ENCODE measurements at places on chromosomes 12 and 14. TPM values are rescaled to one million over a fixed set of nuclear protein-coding genes. Genes with fewer than 3 reads are reported as not detected.
A peak's percentile ranks its signal among the peaks of the same experiment; 100 is the strongest.

DNA sequence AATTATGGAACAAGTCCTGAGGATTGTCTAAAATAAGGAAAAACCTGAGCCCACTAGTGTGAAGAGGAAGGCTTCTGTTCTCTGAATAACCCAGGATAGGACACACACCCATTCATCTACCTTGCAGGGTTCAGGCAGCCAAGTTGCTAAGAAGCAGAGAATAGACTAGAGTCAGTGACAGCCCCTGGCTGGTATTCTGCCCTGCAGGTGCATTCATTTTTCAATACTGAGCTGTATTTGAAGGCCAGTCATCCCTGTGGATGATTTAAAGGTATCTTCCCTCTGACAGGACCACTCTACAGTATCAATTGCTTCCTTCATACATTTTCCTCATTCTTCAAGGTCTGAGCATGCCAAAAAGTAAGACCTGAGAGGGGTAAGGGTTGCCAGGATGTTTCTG lies 22.9 kb downstream of the WNT5B start:
- peak overlapping the region; percentile 65 for H3K27ac ChIP-seq
- peaks cover 5% of the 10 kb centered on the region for H3K27me3 ChIP-seq
- H3K36me3 ChIP-seq = peaks cover 50% of the 10 kb centered on the region
- peaks cover 48% of the 10 kb centered on the region for H3K4me1 ChIP-seq

- no peaks in the 10 kb centered on the region for H3K27me3 ChIP-seq
- H3K4me3 ChIP-seq = no peak overlapping the region
- H3K27ac ChIP-seq = no peak overlapping the region
- H3K36me3 ChIP-seq = no peaks in the 10 kb centered on the region
- no peak for DNase-seq
Observed at GRCh38 chr14:51595881-51596455, 55.7 kb upstream of the FRMD6 start.

DNA sequence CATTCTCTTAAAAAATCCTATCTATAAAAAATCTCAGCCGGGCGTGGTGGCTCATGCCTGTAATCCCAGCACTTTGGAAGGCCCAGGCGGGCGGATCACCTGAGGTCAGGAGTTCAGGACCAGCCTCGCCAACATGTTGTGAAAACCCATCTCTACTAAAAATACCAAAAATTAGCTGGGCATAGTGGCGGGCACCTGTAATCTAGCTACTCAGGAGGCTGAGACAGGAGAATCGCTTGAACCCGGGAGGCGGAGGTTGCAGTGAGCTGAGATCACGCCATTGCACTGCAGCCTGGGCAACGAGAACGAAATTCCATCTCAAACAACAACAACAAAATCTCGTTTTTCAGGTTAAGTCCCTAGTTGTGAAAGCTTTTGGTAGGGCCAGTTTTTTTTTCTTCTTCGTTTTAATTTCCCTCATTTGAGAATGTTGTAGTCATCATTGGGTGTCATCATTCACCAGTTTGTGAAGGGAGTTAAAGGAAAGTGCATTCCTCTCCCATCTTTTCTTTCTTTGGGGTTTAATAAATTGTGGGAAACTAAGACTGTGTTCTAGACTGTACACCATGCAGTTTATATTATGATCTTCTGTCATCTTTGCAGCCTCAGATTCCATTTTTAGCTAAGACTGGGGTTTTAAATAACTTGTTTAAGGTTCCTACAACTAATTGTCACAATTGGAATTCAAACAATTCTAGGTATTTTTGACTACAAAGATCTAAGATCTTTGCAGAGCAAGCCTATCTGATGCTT lies 23.9 kb downstream of the MDM2 start:
- H3K4me3 ChIP-seq = peak overlapping the region; percentile 17
- H3K27me3 ChIP-seq = peaks cover 24% of the 10 kb centered on the region
- H3K27ac ChIP-seq = peak overlapping the region; percentile 69
- no peak for DNase-seq
- peaks cover 42% of the 10 kb centered on the region for H3K36me3 ChIP-seq

The FGF6 gene
- total RNA-seq = not detected

- H3K36me3 ChIP-seq = no peaks in the 10 kb centered on the region
- no peak overlapping the region for H3K27ac ChIP-seq
- H3K27me3 ChIP-seq = no peaks in the 10 kb centered on the region
Observed at GRCh38 chr12:129693731-129694130, 210.1 kb downstream of the TMEM132D start.

DNA sequence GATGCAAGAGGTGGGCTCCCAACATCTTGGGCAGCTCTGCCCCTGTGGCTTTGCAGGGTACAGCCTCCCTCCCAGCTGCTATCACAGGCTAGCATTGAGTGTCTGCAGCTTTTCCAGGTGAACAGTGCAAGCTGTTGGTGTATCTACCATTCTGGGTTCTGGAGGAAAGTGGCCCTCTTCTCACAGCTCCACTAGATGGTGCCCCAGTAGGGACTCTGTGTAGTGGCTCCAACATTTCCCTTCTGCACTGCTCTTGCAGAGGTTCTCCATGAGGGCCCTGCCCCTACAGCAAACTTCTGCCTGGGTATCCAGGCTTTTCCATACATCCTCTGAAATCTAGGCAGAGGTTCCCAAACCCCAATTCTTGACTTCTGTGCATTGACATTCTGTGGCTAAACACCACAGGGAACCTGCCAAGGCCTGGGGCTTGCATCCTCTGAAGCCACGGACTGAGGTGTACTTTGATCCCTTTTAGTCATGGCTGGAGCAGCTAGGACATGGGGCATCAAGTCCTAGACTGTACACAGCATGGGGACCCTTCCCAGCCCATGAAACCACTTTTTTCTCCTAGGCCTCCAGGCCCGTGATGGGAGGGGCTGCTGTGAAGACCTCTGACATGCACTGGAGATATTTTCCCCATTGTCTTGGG lies 24.0 kb upstream of the SLC38A1 start:
- peaks cover 2% of the 10 kb centered on the region for H3K27me3 ChIP-seq
- H3K4me3 ChIP-seq = no peak overlapping the region
- peak; percentile 5 for DNase-seq
- H3K36me3 ChIP-seq = peaks cover 8% of the 10 kb centered on the region
- peaks cover 7% of the 10 kb centered on the region for H3K4me1 ChIP-seq

GRCh38 chr14:102604183-102604582 lies 11.7 kb downstream of the RCOR1 start:
- H3K4me1 ChIP-seq = peaks cover 30% of the 10 kb centered on the region
- no peak overlapping the region for H3K4me3 ChIP-seq
- H3K27me3 ChIP-seq = no peaks in the 10 kb centered on the region

DNA sequence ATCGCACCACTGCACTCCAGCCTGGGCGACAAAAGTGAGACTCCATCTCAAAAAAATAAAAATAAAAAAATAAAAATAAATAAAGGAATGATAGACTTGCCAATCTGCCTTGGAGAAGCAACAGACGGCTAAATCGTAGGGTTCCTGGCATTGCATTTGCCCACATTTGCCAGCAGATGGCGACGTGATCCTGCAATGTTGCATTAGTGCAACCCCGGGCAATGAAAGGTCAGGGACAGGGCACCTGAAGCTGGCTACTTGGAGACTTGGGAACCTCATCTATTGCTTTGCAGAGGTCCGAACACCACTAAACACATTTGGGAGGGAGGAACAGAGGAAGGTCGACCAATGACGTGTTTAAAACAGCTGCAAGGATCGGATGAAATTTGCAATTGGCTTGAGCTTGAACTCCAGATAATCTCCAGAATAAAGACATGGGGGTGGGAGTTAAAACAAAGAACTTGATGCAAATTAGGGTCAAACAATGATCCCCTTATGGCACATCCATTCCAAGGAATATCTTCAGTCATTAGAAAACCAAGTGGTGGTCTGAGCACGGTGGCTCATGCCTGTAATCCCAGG lies 34.6 kb downstream of the SPRING1 start:
- H3K4me1 ChIP-seq = peaks cover 6% of the 10 kb centered on the region
- H3K4me3 ChIP-seq = no peak overlapping the region
- H3K27ac ChIP-seq = no peak overlapping the region

- H3K4me3 ChIP-seq = no peak overlapping the region
- no peaks in the 10 kb centered on the region for H3K27me3 ChIP-seq
- DNase-seq = no peak
- no peaks in the 10 kb centered on the region for H3K4me1 ChIP-seq
Observed at GRCh38 chr12:44381341-44381740, 494.8 kb downstream of the NELL2 start.

GRCh38 chr12:89593233-89593632 lies 67.4 kb upstream of the POC1B start:
- H3K4me3 ChIP-seq = no peak overlapping the region
- no peaks in the 10 kb centered on the region for H3K27me3 ChIP-seq
- DNase-seq = no peak
- peaks cover 26% of the 10 kb centered on the region for H3K4me1 ChIP-seq
- H3K36me3 ChIP-seq = peaks cover 30% of the 10 kb centered on the region
- H3K27ac ChIP-seq = no peak overlapping the region

GRCh38 chr14:59229653-59230406 lies 41.4 kb downstream of the DAAM1 start:
- H3K27ac ChIP-seq = no peak overlapping the region
- no peaks in the 10 kb centered on the region for H3K36me3 ChIP-seq
- peaks cover 1% of the 10 kb centered on the region for H3K27me3 ChIP-seq
- H3K4me1 ChIP-seq = peaks cover 12% of the 10 kb centered on the region

DNA sequence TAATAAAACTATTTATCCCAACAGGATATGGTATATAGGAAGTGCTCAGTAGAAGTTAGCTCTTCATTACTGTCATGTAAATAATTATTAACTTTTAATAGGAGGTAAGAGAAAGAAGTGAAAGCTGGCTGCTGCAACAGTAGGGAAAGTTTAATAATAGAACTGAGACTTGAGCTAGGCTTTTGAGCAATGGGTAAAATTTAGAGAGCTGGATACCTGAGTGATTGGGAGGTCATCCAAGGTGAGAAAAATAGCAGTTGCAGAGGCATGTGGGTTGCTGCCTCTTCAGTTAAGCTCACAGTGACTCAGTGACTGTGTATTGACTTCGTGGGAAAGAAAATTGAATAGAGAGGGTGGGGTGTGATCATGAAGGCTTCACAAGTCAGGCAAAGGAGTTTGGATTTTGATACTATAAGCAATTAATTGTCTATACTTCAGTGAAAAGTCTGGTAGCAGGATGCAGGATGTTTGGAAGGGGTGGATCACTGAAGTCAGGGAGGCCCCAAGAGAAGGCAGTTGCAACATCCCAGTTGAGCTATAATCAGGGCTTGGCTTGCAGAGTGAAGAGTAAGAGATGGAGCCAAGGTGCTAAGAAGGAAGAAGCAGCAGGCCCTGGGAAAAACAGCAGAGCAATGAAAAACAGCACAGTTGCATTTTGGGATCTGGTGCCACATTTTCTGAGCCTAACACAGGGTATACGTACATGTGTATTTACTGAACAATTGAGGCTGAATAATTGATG lies 172.0 kb upstream of the FRMD6 start:
- no peak overlapping the region for H3K4me3 ChIP-seq
- DNase-seq = no peak
- no peaks in the 10 kb centered on the region for H3K27me3 ChIP-seq
- H3K4me1 ChIP-seq = peaks cover 22% of the 10 kb centered on the region

DNA sequence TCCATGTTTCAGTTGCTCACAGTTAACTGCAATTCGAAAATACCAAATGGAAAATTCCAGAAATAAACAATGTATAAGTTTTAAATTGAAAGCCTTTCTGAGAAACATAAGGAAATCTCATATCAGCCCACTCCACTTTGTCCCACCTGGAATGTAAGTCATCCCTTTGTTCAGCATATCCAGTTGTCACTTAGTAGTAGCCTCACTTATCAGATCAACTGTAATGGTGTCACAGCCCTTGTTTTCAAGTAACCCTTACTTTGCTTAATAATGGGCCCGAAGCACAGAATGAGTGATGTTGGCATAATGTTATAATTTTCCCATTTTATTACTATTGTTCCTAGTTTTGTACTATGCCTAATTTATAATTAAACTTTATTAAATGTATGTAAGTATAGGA lies 646.8 kb downstream of the C12orf50 start:
- no peaks in the 10 kb centered on the region for H3K36me3 ChIP-seq
- H3K27ac ChIP-seq = no peak overlapping the region

- peak; percentile 74 for DNase-seq
- H3K36me3 ChIP-seq = peaks cover 10% of the 10 kb centered on the region
- peaks cover 78% of the 10 kb centered on the region for H3K4me1 ChIP-seq
- H3K27me3 ChIP-seq = peaks cover 3% of the 10 kb centered on the region
Observed at GRCh38 chr14:95531473-95531872, 3.4 kb upstream of the GLRX5 start.

DNA sequence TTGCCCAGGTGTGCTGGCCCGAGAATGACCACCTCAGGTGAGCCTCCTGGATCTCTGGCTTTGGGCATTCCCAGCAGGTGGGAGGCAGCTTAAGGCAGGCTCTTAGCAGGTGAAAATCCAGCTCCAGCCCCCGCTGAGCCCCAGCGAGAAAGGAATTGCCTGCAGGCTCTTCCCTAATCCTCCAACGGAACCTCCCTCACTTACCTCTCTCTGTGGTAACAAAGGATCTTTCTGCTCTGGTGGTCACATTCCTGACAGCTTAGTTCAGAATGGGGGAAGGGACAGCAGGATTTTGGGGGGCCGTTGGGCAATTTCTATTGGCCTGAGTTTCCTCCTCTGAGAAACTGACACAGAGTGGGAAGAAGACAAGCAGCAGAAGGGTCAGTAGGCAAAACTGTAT lies 116.0 kb upstream of the LHX5 start:
- no peaks in the 10 kb centered on the region for H3K36me3 ChIP-seq
- no peaks in the 10 kb centered on the region for H3K4me1 ChIP-seq
- H3K27ac ChIP-seq = no peak overlapping the region
- no peak for DNase-seq
- no peak overlapping the region for H3K4me3 ChIP-seq

- H3K27me3 ChIP-seq = peaks cover 12% of the 10 kb centered on the region
- H3K4me3 ChIP-seq = no peak overlapping the region
- H3K27ac ChIP-seq = no peak overlapping the region
- DNase-seq = no peak
- no peaks in the 10 kb centered on the region for H3K4me1 ChIP-seq
- H3K36me3 ChIP-seq = no peaks in the 10 kb centered on the region
Observed at GRCh38 chr14:100142073-100143040, 17.1 kb downstream of the DEGS2 start.

DNA sequence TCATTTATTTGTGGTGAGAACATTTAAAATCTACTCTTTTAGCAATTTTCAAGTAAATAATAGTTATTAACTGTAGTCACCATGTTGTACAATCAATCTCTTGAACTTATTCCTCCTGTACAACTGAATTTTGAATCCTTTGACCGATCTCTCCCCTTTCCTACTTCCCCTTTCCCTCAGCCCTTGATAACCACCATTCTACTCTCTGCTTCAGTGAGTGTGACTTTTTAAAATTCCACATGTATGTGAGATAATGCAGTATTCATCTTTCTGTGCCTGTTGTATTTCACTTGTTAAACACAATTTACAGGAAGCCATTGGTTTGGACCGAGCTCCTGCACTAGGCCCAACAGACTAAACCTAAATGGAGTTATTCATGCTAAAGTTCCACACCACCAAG lies 458.9 kb upstream of the PDE3A start:
- no peak for DNase-seq
- H3K27me3 ChIP-seq = no peaks in the 10 kb centered on the region
- H3K4me3 ChIP-seq = no peak overlapping the region

The TUBA1B gene
- total RNA-seq = 1,865 TPM

The AJUBA gene
- 76.1 TPM for total RNA-seq

The RTL1 gene
- total RNA-seq = not detected

The PTPRB gene
- 4.3 TPM for total RNA-seq

The CCER1 gene
- total RNA-seq = not detected

GRCh38 chr14:92122351-92122677 lies 545 bp downstream of the CPSF2 start:
- H3K27me3 ChIP-seq = peaks cover 3% of the 10 kb centered on the region
- no peak for DNase-seq
- peaks cover 9% of the 10 kb centered on the region for H3K36me3 ChIP-seq
- peak overlapping the region; percentile 98 for H3K4me3 ChIP-seq
- H3K4me1 ChIP-seq = peaks cover 37% of the 10 kb centered on the region

All from HFFc6 (cell line).